ENCODE measurements at places on chromosomes 2 and 18. TPM values are rescaled to one million over a fixed set of nuclear protein-coding genes. Genes with fewer than 3 reads are reported as not detected.

TTLL4 gene
- total RNA-seq = 8.2 TPM

MTCL1 gene
- 1.4 TPM for total RNA-seq

PLA2R1 gene
- 1.1 TPM for total RNA-seq

HOXD8 gene
- not detected for total RNA-seq

COL5A2 gene
- total RNA-seq = 6.2 TPM

KIAA2012 gene
- 0.56 TPM for total RNA-seq

GKN1 gene
- total RNA-seq = not detected

MDH1B gene
- total RNA-seq = 0.32 TPM

NAT8 gene
- 32.4 TPM for total RNA-seq

DGKD gene
- 15.1 TPM for total RNA-seq

CYP27A1 gene
- total RNA-seq = 264 TPM

REG1B gene
- total RNA-seq = not detected

DNA sequence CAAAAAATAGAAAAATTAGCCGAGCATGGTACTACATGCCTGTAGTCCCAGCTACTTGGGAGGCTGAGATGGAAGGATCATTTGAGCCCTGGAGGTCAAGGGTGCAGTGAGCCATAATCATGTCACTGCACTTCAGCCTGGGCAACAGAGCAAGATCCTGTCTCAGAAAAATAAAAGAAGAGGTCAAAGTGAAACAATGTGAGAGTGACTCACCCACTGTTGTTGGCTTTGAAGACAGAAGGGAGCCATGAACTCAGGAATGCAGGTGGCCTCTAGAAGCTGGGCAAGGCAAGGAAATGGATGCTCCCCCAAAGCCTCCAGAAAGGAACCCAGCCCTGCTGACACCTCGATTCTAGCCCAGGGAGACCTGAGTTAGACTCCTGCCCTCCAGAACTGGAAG is 3.7 kb upstream of the TMEM214 start:
- H3K4me3 ChIP-seq = no peak overlapping the region
- H3K4me1 ChIP-seq = peaks cover 6% of the 10 kb centered on the region
- no peak for DNase-seq
- H3K27me3 ChIP-seq = no peaks in the 10 kb centered on the region
- peaks cover 8% of the 10 kb centered on the region for H3K36me3 ChIP-seq

GRCh38 chr18:32018331-32019250 is at the start of gene RNF125:
RNF125 (plus strand) TSS chr18:32018825; CDS start chr18:32018864, 39 bp downstream.
- DNase-seq = peak; percentile 80
- H3K27me3 ChIP-seq = no peaks in the 10 kb centered on the region
- H3K36me3 ChIP-seq = no peaks in the 10 kb centered on the region
- H3K27ac ChIP-seq = peak within 1 kb of the TSS; percentile 91
- H3K4me3 ChIP-seq = peak within 1 kb of the TSS; percentile 61
- no peaks in the 10 kb centered on the region for H3K4me1 ChIP-seq

GRCh38 chr2:230160112-230160660 is 59.6 kb downstream of the SP110 start:
- H3K36me3 ChIP-seq = no peaks in the 10 kb centered on the region
- H3K27me3 ChIP-seq = no peaks in the 10 kb centered on the region
- H3K27ac ChIP-seq = no peak overlapping the region

GRCh38 chr2:213032607-213033006 is 118.8 kb downstream of the IKZF2 start:
- H3K36me3 ChIP-seq = no peaks in the 10 kb centered on the region
- H3K27ac ChIP-seq = no peak overlapping the region
- DNase-seq = no peak
- H3K27me3 ChIP-seq = no peaks in the 10 kb centered on the region
- no peaks in the 10 kb centered on the region for H3K4me1 ChIP-seq

GRCh38 chr18:75227535-75228296 is 17.1 kb downstream of the TSHZ1 start:
- no peak for DNase-seq
- H3K36me3 ChIP-seq = no peaks in the 10 kb centered on the region
- no peaks in the 10 kb centered on the region for H3K27me3 ChIP-seq
- no peak overlapping the region for H3K27ac ChIP-seq
- H3K4me1 ChIP-seq = no peaks in the 10 kb centered on the region

- no peak overlapping the region for H3K27ac ChIP-seq
- no peaks in the 10 kb centered on the region for H3K4me1 ChIP-seq
- no peak overlapping the region for H3K4me3 ChIP-seq
- no peaks in the 10 kb centered on the region for H3K27me3 ChIP-seq
- no peak for DNase-seq
Measured at GRCh38 chr18:26960911-26961310, 95.4 kb upstream of the AQP4 start.

GRCh38 chr2:61722318-61722717 is 131.5 kb downstream of the FAM161A start:
- no peak overlapping the region for H3K27ac ChIP-seq
- no peaks in the 10 kb centered on the region for H3K36me3 ChIP-seq
- no peaks in the 10 kb centered on the region for H3K4me1 ChIP-seq
- DNase-seq = no peak
- no peaks in the 10 kb centered on the region for H3K27me3 ChIP-seq

DNA sequence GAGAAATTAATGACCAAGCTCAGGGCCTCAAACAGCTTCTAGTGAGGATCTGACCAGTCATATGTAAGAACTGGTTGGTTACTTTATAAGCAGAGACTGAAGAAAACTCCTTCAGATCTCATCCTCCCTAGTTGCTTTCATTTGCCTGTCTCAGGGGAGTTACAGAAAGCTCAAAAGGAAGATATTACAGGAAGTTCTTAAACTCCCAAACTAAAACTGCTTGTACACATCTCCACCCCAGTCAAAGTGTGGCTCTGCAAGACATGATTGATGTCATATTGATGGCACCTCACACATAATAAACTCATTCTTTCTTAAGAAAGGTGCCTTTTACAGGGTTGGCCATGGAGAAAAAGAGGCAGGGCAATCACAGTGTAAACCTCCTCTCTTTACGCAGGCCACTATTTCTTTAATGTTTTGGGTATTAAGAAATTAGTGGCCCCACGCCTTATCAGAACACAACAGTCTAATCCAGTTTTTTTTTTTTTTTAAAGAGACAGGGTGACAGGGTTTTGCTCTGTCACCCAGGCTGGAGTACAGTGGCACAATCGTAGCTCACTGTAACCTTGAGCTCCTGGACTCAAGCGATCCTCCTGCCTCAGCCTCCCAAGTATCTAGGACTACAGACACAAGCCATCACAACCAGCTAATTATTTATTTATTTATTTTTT is 62.6 kb upstream of the STK17B start:
- no peak overlapping the region for H3K4me3 ChIP-seq
- no peaks in the 10 kb centered on the region for H3K4me1 ChIP-seq
- no peaks in the 10 kb centered on the region for H3K27me3 ChIP-seq
- no peak for DNase-seq

DNA sequence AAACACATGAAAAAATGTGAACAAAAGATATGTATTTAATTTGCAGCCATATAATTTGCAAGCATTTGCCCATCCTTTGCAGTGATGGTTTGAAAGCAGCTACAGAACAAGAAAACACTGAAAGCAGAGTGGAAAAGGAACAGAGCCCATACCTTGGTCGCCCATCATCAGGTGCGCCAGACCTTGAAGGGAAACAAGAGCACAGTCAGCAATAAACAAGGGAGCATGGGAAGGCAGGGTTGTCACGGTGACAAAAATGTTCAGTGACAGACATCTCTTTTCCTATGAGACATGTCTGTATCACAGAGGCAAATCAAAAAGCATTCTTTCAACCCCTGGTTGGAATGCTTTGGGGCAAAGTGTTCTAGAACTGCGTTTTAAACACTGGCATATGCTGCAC is 109.4 kb downstream of the NRXN1 start:
- H3K27ac ChIP-seq = no peak overlapping the region
- no peak for DNase-seq
- no peak overlapping the region for H3K4me3 ChIP-seq
- H3K4me1 ChIP-seq = no peaks in the 10 kb centered on the region

- no peaks in the 10 kb centered on the region for H3K4me1 ChIP-seq
- no peaks in the 10 kb centered on the region for H3K27me3 ChIP-seq
- DNase-seq = no peak
- H3K36me3 ChIP-seq = no peaks in the 10 kb centered on the region
- no peak overlapping the region for H3K4me3 ChIP-seq
Measured at GRCh38 chr2:166074430-166074829, 53.4 kb downstream of the SCN1A start.

GRCh38 chr2:9232886-9233285 is 26.3 kb downstream of the ASAP2 start:
- H3K4me3 ChIP-seq = no peak overlapping the region
- no peaks in the 10 kb centered on the region for H3K27me3 ChIP-seq
- H3K36me3 ChIP-seq = no peaks in the 10 kb centered on the region
- H3K27ac ChIP-seq = no peak overlapping the region
- no peaks in the 10 kb centered on the region for H3K4me1 ChIP-seq

- H3K27me3 ChIP-seq = no peaks in the 10 kb centered on the region
- no peaks in the 10 kb centered on the region for H3K4me1 ChIP-seq
- H3K4me3 ChIP-seq = no peak overlapping the region
Measured at GRCh38 chr2:160561551-160562295, 68.1 kb upstream of the RBMS1 start.

GRCh38 chr2:230473378-230473777 is 57.4 kb downstream of the SP100 start:
- no peak for DNase-seq
- H3K36me3 ChIP-seq = no peaks in the 10 kb centered on the region
- H3K4me1 ChIP-seq = no peaks in the 10 kb centered on the region
- no peak overlapping the region for H3K4me3 ChIP-seq
- no peaks in the 10 kb centered on the region for H3K27me3 ChIP-seq

GRCh38 chr2:158900345-158900744 is 68.1 kb upstream of the TANC1 start:
- no peak for DNase-seq
- no peak overlapping the region for H3K27ac ChIP-seq
- H3K36me3 ChIP-seq = no peaks in the 10 kb centered on the region
- no peak overlapping the region for H3K4me3 ChIP-seq
- no peaks in the 10 kb centered on the region for H3K27me3 ChIP-seq

- H3K4me3 ChIP-seq = no peak overlapping the region
- no peak for DNase-seq
- H3K27me3 ChIP-seq = no peaks in the 10 kb centered on the region
- no peak overlapping the region for H3K27ac ChIP-seq
Measured at GRCh38 chr2:67516899-67517530, 119.9 kb downstream of the ETAA1 start.

GRCh38 chr2:9287400-9288045 is 80.9 kb downstream of the ASAP2 start:
- H3K27me3 ChIP-seq = no peaks in the 10 kb centered on the region
- no peaks in the 10 kb centered on the region for H3K36me3 ChIP-seq
- no peak for DNase-seq

GRCh38 chr2:189409131-189409530 is 32.1 kb upstream of the WDR75 start:
- no peaks in the 10 kb centered on the region for H3K36me3 ChIP-seq
- no peak overlapping the region for H3K4me3 ChIP-seq
- H3K27ac ChIP-seq = no peak overlapping the region
- no peaks in the 10 kb centered on the region for H3K4me1 ChIP-seq
- no peak for DNase-seq
- H3K27me3 ChIP-seq = no peaks in the 10 kb centered on the region

GRCh38 chr18:79950515-79951341 is 725 bp downstream of the SLC66A2 start:
- H3K36me3 ChIP-seq = no peaks in the 10 kb centered on the region
- H3K4me1 ChIP-seq = no peaks in the 10 kb centered on the region
- H3K27ac ChIP-seq = peak overlapping the region; percentile 95
- DNase-seq = peak; percentile 59
- H3K4me3 ChIP-seq = peak overlapping the region; percentile 91

DNA sequence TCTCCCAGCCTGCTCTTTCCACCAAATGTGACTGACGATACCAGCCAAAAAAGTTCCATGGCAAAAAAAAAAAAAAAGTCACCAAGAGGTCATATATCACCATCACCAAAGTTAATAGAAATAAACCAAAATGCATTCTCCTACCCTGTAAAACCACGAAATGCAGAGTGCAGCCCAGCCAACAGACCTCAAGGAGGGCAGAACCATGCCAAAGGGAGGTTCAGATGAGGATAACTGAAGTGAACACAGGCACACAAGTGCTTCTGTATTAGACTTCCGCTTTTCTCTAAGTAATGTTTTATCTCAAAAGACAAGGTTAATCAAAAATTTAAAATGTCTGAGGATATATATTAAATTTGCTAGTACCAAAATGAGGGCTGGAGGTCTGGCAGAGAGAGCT is 5.5 kb downstream of the SERPINE2 start:
- DNase-seq = no peak

- no peaks in the 10 kb centered on the region for H3K27me3 ChIP-seq
- H3K27ac ChIP-seq = no peak overlapping the region
- no peaks in the 10 kb centered on the region for H3K4me1 ChIP-seq
- no peak for DNase-seq
- H3K36me3 ChIP-seq = no peaks in the 10 kb centered on the region
Measured at GRCh38 chr2:180314086-180314485, 307.0 kb upstream of the CWC22 start.

DNA sequence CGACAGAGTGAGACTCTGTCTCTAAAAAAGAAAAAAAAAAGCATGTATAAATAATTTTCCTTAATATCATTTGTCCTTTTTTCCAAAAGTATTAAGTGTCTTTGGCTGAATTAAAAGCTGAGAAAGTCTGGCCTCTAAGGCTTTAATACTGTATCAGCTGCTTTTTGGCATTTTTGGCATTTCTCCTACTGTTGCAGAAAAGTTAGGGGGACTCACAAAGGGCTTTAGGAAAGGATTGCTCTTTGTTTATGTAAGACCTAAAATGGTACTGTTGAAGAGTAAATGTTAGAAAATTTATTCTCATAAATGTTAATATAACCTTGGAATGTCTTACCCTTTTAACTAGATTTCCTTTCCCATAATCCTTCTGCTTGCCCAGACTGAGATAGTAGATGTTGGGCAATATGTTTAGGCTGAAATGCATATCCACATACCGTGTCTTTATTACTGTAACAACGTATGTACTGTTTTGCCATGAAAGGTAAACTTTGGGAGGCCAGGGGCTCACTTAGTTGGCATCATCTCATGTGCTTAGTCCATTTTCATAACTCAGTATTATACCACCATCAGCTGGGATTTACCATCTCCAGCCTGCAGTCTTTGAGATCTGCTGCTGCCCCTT is 18.0 kb upstream of the STON1 start:
- no peak overlapping the region for H3K4me3 ChIP-seq
- no peaks in the 10 kb centered on the region for H3K4me1 ChIP-seq
- no peak overlapping the region for H3K27ac ChIP-seq
- H3K36me3 ChIP-seq = peaks cover 14% of the 10 kb centered on the region
- H3K27me3 ChIP-seq = no peaks in the 10 kb centered on the region
- no peak for DNase-seq

DNA sequence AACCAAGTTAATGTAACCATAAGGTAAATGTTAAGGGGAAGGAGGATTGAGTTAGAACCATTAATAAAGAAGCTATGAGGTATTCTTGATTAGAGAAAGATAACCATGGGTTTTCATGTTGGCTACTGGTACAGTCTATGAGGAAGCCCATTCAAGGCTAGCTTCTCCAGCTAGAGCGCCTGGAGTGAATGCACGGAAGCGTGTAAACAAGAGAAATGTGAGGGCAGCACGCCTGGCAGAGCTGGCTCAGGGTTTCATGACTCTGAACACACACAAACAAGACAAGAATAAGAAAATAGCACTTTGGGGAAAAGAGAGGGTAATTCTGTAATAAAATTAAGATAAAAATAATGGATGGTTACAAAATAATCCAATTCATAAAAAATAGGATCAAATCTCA is 255.3 kb downstream of the PDE11A start:
- no peaks in the 10 kb centered on the region for H3K36me3 ChIP-seq
- H3K4me3 ChIP-seq = no peak overlapping the region
- H3K4me1 ChIP-seq = no peaks in the 10 kb centered on the region
- no peak for DNase-seq
- no peaks in the 10 kb centered on the region for H3K27me3 ChIP-seq
